ENCODE measurements at places on chromosomes 13 and 19.

DNA sequence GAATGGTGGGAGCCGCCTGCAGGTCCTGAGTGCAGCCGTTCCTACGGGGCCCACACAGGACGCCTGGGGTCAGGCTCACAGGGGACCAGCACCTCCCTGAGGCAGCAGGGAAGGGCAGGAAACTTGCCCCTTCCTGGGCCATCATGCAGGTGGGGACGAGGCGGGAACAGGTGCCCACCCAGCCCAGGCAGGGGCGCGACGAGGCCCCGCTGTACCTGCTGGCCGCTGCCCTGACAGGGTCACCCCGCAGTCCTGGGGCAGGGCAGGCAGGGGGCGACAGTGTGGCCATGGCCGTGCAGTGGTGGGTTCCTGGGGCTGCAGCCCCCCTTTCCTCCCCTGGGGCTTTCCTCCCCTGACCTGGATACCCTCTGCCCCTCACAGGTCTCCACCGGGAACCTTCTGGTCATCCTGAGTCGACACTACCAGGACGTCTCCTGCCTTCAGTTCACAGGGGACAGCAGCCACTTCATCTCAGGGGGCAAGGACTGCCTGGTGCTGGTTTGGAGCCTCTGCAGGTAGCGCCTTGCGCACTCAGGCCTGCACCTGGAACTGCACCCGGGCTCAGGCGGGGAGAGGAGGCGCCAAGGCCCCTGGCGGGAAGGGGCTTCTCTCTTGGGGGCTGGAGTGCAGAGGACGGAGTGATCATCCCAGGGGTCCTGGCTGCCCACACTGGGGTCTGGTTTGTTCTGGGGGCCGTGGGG lies 5.4 kb downstream of the WDR18 start:
- DNase-seq, result no peak

GRCh38 chr19:3617463-3617862 lies 9.1 kb downstream of the CACTIN start:
- DNase-seq, result no peak

- peak; percentile 40 for DNase-seq
Observed at GRCh38 chr13:97460004-97460775, 26.2 kb downstream of the RAP2A start.

- no peak for DNase-seq
Observed at GRCh38 chr13:69283837-69284236, 823.8 kb upstream of the ATXN8OS start.

DNA sequence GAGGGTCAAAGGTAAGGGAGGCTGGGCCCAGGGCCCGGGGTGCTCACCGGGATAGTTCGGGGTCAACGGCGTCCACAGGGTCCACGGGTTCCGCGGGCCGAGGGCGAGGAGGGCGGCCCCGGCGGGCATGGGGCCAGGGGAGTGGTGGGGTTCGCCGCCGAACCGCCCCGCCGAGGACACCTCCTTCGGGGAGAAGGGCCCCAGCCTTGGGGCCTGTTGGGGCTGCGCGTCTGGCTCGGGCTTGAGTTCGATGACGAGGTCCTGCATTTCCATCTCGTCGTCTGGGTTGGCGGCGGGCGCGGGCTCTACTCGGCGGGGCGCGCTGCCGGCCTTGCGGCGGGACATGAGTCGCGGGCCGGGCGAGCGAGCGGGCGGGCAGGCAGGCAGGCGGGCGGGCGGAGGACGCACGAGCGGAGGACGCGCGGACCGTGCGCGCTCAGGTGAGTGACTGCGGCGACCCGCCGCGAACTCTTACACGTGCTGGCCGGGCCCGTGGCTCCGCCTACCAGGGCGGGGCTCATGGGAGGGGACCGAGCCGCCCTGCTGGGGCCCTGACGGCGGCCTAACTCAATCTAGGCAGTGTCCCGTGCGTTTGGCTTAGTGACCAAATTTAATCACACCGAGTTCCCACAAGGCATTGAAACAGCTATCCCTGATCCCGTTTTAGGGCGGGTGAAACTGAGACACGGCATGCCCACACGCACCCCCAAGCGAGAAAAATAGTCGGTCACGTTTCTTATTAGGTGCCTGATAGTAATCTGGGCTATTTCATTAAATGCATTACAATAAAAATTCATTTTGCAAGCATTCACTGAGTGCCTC lies at the start of gene ZNF296:
TSS of gene ZNF296 (minus strand) at position 450 of the 822 bp plus-strand sequence. CDS start at position 345, 105 bp downstream.
- DNase-seq, result peak; percentile 27

- no peak for DNase-seq
Observed at GRCh38 chr13:36343766-36344165, 2.4 kb downstream of the SPART start.

- no peak for DNase-seq
Observed at GRCh38 chr19:18951721-18952281, 10.8 kb upstream of the HOMER3 start.
